ENCODE measurements at places on chromosomes 11 and 22.

GRCh38 chr11:96465512-96465911, 75.7 kb downstream of the JRKL start:
- DNase-seq = no peak

GRCh38 chr11:12459865-12460444, 82.6 kb downstream of the PARVA start:
- DNase-seq = no peak

- DNase-seq = no peak
Measured at GRCh38 chr22:36565686-36566085, 36.7 kb upstream of the EIF3D start.

DNA sequence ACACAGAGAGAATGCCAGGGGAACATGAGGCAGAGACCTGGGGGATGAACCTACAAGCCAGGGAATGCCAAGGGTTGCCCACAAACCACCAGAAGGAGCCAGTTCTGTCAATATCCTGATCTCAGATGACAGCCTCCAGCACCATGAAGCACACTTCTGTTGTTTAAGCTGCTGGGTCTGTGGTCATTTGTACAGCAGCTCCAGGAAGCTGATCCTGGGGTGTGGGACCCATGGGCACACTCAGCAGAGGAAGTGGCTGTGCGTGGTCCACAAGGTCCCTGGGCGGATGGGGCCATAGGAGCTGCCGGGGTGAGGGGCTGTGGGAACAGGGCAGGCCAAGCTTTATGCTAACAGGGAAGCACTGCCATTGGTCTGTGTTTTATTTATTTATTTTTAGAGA, 12.1 kb downstream of the PPM1F start:
- DNase-seq = no peak

GRCh38 chr22:47245286-47245685, 482.8 kb downstream of the TBC1D22A start:
- DNase-seq = no peak

GRCh38 chr11:68542617-68543016, 82.1 kb downstream of the PPP6R3 start:
- DNase-seq = no peak

GRCh38 chr22:28032861-28033260, 113.8 kb upstream of the PITPNB start:
- DNase-seq = no peak

- no peak for DNase-seq
Measured at GRCh38 chr22:46056546-46057245, 79.7 kb upstream of the WNT7B start.

DNA sequence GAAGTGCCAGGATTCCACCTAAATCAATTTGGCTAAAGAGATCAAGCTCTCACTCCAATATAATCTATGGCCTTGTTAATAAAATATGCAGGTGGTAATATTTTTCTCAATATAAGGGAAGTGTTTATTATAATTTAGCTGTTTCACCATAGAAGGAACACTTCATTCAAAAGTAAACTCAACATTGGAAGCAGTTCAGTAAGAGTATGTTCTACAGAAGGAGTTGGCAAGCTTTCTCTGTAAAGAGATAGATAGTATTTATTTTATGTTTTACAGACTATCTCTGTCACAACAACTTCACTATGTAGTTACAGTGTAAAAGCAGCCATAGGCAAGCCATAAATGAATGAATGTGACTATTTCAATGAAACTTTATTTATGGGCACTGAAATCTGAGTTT, 313.6 kb upstream of the ANO3 start:
- no peak for DNase-seq

- no peak for DNase-seq
Measured at GRCh38 chr11:30585125-30585891, 845 bp downstream of the MPPED2 start.

DNA sequence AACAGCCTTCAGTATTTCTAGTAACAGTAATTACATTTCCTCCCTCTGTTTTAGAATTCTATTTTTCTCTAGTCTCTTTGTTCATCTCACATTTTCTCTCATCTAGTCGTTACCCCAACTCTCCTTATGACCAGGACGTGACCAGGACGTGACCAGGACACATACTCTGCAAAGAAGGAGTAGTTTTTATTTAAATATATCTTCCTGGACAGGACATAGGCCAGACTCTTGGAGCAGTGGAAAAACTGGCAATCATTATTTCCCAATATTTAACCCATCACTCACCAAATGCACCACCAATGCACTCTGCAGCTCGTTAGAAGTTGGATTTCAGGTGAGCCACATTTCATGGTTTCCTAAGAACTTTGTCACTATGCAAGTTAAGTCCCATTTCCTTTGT, 40.3 kb upstream of the POGLUT3 start:
- no peak for DNase-seq

DNA sequence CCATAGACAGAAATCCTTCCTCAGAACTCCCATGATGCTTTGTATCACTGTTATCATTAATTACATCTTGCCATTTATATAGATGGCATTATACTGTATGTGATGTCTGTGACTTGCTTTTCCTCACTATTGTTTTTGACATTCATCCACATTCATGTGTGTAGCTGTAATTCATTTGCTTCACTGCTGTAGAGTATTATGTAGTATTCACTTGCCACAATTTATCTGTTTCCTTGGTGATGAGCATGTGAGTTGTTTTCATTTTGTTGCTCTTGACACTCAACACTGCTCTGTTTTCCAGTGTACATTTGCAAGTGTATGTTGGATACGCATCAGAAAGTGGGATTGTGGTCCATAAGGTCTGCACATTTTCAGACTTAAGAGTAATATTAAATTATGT, 328.6 kb upstream of the C11orf87 start:
- no peak for DNase-seq

DNA sequence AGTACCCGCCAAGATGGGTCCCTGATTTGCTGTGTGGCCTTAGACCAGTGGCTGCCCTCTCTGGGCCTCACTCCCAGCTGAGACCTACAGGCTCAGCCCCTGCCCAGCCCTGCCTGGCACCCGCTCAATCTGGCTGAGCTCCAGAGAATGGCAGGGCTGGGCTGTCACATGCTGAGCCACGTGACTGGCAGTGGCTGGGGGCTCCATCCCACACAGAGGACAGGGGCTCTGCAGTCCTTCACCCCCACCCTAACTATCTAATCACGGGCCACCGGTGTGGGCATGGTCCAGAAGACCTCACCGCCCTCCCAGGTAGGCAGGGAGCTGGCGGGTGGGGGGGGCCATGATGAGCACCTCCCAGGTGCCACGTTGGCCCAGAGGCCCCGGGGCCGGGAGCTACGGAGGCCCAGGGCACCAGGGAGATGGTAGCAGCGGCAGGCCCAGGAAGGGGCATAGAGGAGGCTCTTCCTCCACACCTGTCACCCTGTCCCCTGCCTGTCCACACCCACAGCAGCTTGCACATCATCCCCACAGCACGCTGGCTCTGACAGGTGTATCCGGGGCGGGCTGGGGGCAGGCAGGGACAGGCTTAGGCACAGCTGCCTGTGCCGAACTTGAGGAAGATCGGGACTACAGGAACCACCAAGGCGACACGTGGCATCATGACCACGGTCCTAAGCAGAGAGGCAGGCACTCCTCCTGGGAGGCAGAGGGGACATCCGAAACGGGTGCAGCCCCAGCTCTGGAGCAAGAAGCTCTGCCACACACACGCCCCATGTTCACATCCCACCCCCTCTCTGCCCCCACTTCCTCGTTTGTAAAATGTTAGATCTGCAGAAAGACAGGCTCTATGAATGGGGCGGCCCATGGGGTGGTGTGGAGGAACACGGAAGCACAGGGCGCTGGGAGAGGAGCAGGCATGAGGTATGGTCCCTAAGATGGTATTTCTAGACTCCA, 1.5 kb upstream of the ALDH3B1 start:
- DNase-seq = no peak

- DNase-seq = no peak
Measured at GRCh38 chr11:115892016-115892415, 387.8 kb upstream of the CADM1 start.

DNA sequence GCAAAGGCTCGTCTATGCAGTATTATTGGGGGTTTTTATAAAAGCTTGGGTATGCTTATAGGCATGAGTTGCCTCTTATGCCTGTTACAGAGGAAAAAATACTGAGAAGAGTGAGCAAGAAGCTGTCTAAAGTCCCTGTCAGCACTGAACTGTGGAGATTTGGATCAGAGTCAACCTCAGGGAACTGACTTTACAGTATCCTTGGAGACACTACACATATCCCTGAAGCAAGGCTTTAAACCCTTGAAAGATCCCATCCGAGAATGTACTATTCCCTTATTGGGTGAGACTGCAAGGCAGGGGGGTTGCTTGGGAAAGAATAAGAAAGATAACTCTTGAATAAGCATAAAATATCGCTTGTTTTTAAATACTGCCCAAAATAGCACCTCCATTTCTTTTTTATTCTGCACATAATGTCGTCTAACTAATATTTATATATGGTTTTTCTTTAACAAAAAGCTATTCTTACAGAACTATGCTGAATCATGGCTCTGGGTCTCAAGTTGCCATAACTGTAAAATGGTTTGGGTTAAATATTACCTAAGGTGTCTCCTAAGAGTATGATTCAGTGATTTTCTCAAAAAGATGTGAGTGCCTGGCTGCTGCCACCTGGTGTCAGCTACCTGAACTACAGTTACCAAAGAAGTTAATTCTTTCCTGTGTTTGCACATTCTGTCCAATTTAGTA, 1062.8 kb downstream of the DLG2 start:
- no peak for DNase-seq

DNA sequence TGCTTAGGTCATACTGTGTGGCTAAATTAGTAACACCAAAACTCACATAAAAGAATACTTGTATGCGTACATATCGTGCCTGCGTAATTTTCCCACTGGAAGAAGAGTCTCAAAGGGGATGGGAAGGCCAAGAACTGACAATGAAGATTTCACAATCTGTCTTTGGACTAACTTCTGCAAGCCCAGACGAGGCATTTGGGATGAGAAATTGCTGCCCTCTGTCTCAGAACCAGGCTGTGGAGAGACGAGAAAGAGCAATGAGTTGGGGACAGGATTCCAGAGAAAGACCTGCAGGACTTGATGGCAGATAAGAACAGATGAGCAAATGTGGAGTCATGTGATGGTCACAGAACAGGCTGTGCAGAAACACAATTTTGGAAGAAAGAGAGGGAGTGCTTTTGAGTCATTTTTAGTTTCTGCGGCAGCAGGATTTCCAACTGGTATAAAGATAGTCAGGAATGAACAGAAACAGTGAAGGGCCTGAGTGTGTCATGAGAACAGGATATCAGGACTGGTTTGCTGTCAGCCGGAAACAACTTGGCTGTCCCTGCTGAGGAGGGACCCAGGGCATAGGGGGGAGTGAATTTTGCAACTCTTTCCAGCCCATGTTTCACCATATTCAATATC, 82.7 kb upstream of the CTSC start:
- DNase-seq = no peak

DNA sequence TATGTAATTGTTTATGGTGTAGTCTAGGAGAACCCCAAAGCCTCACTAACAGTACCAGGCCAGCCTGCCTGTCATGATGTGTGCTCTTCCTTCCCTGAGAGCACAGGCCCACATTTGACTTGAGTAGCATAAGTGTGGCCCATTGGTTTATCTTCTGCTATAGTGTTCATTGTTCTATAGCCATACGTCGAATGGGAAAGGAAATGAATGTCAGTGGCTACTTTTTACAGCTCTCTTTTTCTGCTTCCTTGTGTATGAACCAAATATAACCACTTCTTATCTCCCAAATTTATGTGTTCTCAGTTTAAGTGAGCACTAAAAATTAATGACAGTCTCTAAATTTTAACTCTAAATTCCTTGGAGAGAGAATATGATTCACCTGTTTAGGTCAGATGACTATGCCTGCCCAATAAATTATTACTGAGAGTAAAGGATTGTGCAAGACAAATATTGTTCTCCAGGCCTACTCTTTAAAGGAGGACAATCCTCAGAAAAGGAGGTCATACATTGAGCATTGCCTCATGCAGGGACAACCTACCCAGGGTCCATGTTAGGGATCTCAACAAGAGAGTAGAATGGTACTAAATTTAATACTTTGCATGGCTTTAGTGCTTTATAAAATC, 222.9 kb upstream of the ARHGAP20 start:
- DNase-seq = no peak

- DNase-seq = no peak
Measured at GRCh38 chr11:66861038-66861773, 4.3 kb downstream of the LRFN4 start.

GRCh38 chr11:132904607-132905006, 627.7 kb downstream of the OPCML start:
- no peak for DNase-seq

GRCh38 chr11:69914286-69915150, 95.3 kb upstream of the FGF3 start:
- DNase-seq = peak; percentile 52

DNA sequence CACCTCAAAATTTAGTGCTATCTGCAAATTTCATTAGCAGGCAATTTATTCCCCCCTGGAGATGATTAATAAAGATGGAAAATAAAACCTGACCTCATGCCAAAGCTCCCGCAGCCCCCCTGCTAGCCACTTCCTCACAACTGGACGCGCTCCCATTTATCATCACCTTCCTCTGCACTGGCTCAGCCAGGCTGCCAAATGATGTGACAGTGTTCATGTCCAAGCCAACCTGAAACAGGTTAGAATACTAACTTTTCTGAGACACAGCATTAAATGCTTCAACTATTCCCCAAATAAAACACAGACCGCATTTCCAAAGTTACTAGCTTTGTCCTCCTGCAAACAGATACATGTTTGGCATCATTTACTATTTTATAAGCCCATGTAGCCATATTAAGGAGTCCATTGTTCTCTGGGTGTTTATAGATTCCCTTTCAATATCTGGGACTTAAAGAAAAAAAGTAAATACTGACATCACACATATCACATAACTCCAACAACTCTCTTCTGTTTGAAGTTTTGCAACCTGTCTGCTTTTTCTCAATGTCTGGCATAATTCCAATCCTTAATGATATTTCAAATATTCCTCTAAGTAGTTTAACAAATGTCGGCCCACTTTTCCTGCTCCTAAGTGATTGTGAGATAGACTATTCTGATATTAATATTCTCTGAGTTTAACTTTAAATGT, 829.7 kb upstream of the FAT3 start:
- no peak for DNase-seq

DNA sequence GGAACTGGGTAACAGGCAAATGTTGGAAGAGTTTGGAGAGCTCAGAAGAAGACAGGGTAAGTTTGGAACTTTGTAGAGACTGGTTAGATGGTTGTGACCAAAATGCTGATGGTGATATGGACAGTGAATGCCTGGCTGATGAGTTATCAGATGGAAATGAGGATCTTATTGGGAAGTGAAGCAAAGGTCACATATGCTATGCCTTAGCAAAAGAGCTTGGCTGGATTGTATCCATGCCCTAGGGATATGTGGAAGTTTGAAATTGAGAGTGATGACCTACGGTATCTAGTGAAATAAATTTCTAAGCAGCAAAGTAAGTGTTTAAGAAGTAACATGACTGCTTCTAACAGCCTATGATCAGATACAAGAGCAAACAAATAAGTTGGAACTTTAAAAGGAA, 17.8 kb downstream of the BBOX1 start:
- no peak for DNase-seq

- DNase-seq = no peak
Measured at GRCh38 chr11:76786441-76787014, 3.4 kb downstream of the TSKU start.

- DNase-seq = no peak
Measured at GRCh38 chr22:29926057-29926456, 43.1 kb downstream of the MTMR3 start.

All from activated effector memory CD4-positive, alpha-beta T cell treated with anti-CD3 and anti-CD28 coated beads, Interleukin-2, amount 50 U/mL, for 16 hours (primary cell).